ENCODE measurements at places on chromosomes 1 and 21.

DNA sequence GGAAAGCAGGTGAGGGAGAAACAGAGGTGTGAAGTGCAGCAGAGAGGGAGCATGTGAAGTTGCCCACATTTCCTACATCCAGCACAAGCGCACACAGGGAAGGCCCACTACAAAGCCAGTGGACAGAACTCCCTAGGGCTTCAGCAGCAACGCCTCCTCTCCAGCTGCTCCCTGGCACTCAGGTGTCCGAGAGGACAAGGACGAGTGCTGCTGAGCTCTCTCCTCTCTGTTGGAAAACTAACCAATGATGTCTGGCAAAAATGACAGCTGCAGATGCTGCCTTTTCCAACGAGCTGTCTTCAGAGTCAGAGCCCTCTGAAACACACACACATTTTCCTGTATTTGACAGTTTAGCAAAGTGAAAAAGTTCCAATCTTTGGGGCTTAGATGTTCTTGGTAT lies 86.8 kb downstream of the HSF2BP start:
- DNase-seq, result no peak

DNA sequence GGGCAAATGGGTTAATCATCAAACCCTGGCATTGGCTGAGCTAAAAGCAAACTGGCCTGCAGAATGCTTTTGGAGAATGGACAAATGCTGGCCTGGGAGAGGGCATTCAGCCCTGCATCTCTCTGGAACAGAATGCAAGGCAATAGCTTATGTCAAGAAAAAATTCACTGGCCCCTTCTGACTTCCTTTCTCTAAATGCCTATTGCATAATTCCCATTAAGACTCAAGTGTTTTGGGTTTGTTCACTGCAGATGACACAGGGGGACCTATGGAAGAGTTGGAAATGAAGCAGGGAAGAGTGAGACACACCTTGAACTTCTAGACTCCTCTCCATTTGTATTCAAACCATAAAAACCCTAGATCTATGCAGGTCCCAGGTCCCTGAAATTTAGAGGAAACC lies 15.9 kb downstream of the PEA15 start:
- DNase-seq, result no peak

DNA sequence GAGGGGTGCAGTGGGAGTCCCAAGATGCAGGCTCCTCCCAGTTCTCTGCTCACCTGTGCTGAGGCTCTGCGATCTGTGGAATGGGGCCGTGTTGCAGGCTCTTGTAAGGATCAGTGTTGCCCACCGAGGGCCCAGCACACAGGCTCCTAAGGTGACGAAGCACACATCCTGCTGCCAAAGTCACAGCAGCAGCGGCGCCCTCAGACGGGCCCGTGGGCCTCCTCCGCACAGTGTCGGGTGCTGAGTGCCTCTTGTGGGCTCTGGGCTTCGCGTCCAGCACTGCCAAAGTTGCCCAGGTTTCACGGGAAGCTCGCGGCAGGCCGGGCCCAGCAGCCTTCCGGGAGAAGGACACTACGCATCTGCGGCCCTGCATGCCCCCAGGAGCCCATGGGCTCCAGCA lies 72.1 kb upstream of the ABCG1 start:
- no peak for DNase-seq

DNA sequence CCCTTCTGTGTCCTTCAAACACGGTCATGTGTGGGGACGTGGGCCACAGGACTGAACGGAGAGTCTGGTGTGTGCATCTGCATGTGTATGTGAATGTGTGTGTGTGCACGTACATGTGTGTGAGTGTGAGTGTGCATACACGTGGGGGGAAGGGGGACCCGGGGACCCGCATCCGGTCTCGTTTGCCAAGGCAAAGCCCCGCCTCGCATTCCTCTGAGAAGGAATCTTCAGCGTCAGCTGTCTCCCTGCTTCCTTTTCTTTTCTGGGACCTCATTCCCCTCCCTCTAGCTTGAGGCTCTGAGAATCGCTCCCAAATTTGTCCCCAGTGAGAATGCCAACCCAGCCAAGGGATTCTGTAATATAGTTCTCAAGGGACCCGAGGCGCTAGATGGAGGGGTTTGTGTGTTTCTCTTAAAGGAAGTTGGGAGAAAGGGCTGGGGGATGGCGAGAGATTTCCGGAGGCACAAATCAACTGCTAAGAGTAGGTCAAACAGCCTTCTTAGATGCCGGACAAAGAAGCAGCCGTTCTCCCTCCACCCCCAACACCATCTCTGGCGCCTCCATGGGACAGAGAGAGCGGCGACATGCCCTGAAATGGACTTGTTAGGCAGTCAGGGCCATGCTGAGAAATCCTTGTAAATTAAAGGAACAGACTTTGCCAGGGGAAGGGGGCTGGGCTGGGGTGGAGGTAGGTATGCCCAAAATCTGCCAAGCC lies 6.6 kb downstream of the IFFO2 start:
- peak; percentile 30 for DNase-seq

DNA sequence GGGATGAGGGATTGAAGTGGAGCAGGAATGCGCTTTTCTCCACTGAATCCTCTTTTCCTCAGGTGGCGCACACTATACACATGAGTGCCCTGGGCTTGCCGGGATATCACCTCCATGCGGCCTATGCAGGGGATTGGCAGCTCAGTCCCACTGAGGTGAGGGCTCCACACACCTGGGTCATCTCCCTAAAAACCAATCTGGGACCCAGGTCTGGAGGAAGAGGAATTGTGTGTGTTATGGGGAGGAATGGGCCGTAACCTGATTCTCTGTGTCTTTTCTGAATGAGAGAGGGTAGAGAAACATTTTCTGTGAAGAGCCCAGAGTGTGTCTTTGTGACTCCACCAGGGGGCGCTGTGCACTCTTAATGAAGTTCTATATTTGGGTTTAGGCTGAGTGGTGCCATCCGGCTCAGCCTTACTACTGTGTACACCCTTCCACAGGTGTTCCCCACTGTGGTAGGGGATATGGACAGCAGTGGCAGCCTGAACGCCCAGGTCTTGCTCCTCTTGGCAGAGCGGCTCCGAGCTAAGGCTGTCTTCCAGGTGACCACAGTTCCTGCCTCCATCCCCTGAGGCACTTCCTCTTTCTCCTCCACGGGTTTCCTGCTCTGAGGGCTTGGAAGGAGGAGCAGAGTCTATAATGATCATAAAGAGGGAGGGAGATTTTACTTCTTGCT lies 1.5 kb downstream of the TOMM40L start:
- peak; percentile 83 for DNase-seq

- no peak for DNase-seq
Measured at GRCh38 chr1:193634470-193634869, 448.1 kb upstream of the B3GALT2 start.

DNA sequence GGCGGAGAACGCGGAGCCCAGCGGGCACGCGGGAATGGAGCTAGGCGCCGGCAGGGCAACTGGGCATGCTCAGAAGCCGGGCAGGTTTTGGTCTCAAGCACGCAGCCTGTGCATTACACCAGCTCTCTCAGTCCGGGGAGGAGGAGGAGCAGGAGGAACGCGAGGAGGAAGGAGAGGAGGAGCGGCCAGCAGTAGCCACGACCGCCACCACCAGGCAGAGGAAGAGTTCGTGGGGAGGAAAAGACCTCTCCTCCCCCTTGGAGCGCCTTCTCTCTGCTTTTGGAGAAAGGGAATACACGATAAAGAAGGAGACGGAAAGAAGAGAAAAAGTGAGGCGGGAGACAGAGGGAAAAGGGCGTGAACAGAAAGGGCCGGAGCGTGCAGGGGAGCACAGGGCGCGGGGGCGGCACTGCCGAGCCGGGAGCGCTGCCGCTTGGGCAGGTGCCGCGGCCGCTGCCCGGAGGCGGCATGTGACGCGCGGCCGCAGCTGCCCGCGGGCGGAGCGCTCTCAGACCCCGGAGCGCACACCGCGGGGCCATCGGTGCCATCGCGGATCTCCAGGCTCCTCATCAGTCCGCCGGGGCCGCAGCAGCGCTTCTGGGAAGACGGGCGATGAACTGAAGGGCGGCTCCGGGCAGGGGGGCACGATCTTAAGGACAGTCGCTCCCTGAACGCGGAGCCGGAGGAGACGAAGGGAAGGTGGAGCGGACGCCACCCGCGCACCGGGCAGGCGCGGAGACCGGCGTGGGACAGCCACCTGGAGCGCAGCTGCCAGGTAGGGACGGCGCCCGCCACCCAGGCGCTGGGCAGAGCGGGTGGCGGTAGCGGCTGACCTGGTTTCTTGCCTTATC lies at the start of gene CHRM3:
TSS of gene CHRM3 (plus strand) at position 116 of the 851 bp plus-strand sequence. CDS start 520,884 bp downstream, outside the sequence.
- peak; percentile 8 for DNase-seq

DNA sequence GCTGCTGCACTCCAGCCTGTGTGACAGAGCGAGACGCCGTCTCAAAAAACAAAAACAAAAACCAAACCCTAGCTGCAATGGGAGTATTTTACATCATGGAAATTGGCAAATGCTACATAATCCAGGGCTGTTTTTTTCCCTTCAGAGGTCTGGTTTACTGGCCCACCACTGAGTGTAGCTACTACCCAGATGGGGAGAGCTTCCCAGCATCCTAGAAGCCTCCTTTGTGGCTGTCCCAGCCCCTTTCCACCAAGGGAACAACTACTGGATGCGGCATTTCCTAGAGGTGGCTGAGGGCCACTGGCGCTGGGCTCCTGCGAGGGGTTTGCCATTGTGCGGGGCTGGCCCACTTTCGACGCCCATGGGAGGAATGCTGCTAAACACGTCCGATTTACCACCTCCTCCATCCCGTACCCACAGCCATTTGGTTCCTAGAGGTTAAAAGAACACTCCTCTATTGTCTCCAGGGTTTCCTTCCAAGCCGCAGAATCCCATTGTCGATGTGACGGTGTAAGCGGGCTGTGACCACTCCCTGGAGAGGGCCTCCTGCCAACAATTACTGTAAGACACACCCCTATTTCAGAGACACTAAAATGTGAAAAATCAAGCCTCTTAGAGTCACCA lies 55.4 kb downstream of the RUNX3 start:
- no peak for DNase-seq

DNA sequence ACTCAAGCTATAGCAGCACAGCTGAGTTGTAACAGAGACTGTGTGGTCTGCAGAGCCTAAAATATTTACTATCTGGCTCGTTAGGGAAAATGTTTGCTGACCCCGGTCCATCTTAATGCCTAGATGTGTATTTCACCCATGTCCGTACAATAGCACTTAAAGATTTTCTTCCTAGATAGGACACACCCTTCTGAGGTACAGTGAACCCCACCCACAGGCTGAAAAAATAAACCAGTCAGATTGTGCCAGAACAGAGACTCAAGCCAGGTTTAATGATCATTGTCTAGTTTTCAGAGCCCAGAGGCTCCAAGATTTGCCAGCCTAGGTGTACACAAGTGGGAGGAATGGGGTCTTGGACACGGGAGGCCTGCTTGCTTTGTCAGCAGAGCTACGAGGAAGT lies 5.6 kb downstream of the AMIGO1 start:
- no peak for DNase-seq

GRCh38 chr21:17949421-17949820 lies 130.3 kb upstream of the C21orf91 start:
- no peak for DNase-seq

- no peak for DNase-seq
Measured at GRCh38 chr1:7256526-7256925, 471.3 kb downstream of the CAMTA1 start.

- no peak for DNase-seq
Measured at GRCh38 chr1:45573231-45573804, 10.5 kb upstream of the NASP start.
